ENCODE measurements at places on chromosomes 4 and X. TPM values are rescaled to one million over a fixed set of nuclear protein-coding genes. Genes with fewer than 3 reads are reported as not detected.

Gene LGI2
- total RNA-seq: 0.08 TPM

Gene MSANTD1
- 0.20 TPM for total RNA-seq

Gene RHOXF2B
- total RNA-seq: not detected

Gene P2RY10
- total RNA-seq: not detected

Gene PCDH7
- 0.08 TPM for total RNA-seq

Gene GPR34
- not detected for total RNA-seq

Measured in A549 treated with Mapracorat at 1 μM for 4 hours (cell line).